ENCODE measurements at places on chromosomes 1 and 21.

DNA sequence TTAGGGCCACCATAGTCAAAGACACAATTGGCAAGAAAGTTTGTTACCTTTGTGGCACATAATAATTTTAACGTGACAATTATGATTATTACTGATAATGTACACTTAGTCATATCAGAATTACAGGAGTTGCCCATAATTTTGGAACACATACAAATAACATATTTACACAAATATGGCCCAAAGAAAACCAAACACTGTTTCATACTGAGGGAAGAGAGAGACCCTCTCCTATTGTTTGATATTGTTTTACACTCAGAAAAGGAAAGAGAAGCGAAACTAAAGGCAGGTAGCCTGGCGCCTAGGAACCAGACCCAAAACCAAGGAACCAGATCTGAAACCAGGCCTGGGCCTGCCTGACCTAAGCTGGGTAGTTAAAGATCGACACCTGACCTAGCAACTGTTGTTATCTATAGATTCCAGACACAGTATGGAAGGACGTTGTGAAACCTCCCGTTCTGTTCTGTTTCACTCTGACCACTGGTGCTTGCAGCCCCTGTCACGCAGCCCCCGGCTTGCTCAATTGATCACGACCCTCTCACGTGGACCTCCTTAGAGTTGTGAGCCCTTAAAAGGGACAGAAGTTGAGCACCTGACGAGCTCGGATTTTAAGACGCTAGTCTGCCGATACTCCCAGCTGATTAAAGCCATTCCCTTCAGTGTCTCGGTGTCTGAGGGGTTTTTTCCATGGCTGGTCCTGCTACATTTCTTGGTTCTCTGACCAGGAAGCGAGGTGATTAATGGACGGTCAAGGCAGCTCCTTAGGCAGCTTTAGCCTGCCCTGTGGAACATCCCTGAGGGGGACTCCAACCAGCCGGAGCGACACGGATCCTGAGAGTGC is 27.9 kb downstream of the C1orf115 start:
- DNase-seq = no peak

- DNase-seq = peak; percentile 86
These were observed 14.5 kb downstream of the PDZK1IP1 start for GRCh38 chr1:47175227-47175934.

- peak; percentile 84 for DNase-seq
These were observed 199.4 kb upstream of the EDN2 start for GRCh38 chr1:41683681-41684500.

DNA sequence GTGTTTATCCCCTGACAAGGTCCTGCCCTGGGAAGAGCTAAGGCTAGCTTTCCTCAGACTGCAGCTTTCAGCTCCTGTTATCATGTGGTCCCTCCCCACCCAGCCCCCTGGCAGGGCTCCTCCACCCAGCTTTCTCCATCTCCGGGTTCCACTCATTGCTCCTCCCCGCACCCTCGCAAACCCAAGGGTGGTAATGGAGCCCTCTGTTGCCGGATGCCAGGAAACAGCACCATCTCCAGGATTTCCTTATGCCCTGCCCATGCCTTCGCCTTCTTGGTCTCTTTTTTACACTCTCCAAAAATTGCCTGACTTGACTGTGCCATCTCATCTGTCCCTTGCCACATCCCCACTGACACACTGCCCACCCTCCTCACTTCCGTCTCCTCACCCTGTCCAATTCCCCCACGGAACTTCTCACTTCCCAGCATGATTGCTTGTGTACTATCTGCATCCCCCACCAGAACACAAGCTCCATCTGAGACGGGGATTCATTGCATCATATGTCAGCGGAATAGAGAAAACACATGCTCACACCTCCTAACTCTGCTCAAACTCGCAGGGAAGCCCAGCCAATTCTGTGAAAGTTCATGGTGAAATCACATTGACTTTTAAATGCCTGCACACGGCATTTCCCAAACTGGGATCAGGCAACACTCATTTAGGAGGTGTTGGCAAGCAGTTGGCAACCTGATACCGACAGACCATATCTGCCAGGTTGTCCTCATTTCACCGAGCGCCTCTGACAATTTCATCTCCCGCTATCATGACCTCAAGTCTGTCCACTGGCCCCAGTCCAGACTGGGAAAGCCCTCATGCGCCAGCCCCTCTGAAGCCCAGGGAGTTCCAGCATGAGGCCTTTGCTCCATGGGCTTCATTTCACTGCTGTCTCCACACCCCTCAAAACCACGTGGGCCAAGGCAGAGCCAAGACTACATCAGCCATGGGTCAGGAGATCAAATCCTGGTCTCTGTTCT is 201.1 kb downstream of the MATN1 start:
- no peak for DNase-seq

GRCh38 chr1:38250356-38250755 is 203.8 kb upstream of the POU3F1 start:
- no peak for DNase-seq

DNA sequence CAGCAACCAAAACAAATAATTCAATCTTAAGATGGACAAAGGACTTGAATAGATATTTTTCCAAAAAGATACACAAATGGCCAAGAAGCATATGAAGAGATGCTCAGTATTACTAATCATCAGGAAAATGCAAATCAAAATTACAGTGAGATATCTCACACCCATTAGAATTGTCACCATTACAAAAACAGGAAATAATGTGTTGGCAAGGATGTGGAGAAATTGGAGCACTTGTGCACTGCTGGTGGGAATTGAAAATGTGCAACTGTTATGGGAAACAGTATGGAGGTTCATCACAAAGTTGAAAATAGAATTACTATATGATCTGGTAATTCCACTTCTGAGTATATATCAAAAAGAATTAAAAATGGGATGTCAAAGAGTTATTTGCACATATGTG is 83.2 kb downstream of the SH3GLB1 start:
- no peak for DNase-seq

DNA sequence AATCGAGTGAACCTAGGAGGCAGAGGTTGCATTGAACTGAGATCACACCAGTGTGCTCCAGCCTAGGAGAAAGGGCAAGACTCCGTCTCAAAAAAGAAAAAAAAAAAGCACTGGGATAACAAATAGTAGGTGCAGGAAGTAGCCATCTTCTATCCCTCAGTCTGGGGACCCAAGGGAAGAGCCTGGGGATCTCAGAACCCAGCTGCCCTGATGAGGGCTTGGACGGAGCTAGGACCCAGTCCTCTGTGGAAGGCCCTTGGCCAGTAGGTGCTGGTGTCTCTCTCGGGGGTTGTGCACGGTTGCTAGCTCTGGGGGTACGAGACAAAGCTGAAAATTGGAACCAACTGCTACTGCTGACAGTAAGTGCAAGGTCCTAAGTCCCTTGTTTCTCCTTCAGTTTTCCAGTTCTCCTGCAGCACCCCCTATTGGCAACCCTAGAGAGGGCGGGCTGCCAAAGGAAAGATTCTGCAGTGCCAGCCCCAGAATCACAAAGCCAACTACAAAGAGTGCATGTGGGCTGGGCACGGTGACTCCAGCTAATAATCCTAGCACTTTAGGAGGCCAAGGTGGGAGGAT is 57.6 kb upstream of the KIF1B start:
- DNase-seq = peak; percentile 81

DNA sequence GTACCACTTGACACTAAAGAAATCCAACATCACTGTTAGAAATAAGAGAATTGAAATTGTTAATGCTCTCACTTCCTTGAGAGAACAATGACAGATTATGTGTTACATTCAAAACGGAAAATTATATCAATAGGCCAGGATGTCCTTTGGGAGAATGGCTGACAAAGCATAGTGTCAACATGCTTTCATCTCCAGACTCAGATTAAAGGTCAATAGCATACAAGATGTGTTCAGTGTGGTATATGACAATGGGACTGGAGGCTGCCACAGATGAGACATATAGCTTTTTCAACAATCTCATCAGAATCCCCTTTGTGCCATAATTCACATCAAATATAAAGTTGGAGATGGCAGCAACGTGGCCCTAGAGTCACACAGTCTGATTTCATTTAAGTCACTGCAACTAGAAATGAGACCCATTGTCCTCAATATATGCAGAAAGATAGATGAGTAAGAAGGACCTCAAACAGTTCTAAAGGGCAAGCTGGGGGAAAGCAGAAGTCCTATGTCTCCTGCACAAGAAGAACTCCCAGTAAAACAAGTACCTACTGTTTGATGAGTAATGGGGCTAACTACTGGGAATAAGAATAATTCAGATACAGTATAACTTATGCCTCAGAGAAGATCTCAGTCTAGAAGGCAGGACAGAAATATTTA is 327.9 kb downstream of the TTLL7 start:
- DNase-seq = no peak

DNA sequence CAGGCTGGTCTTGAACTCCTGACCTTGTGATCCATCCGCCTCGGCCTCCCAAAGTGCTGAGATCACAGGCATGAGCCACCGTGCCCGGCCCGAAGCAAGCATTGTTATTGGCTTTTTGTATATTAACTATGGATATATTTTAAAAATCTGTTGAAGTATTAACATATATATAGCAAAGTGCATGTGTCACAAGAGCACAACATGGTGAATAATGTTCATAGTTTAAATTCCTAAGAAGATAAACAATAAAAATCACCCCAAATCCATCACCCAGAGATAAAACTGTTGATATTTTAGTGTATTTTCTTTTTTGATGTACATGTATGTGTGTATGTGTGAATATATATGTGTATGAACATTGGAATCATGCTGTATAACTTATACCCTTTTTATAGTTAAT is 9.1 kb upstream of the FOXE3 start:
- DNase-seq = no peak

GRCh38 chr1:227911376-227911775 is 36.4 kb downstream of the WNT9A start:
- no peak for DNase-seq

DNA sequence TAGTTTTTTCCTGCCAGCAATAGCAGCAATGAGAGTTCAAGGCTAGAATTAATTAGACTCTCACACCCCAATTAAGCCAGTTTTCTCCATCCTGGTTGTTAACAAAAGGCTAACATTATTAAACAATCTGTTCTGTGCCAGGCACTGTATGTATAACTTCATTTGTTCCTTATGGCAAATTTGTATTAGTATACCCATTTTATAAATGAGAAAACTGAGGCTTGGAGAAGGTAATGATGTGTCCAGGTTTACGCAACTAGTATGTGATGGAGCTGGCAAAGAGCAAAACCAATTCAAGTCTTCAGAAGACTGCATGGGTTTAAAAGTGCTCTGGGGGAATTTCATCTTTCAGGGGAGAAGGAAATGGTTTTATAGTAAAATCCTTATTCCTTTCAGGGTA is 38.3 kb upstream of the SLC9A1 start:
- DNase-seq = no peak

- no peak for DNase-seq
These were observed 28.0 kb downstream of the PTBP2 start for GRCh38 chr1:96749618-96750017.

DNA sequence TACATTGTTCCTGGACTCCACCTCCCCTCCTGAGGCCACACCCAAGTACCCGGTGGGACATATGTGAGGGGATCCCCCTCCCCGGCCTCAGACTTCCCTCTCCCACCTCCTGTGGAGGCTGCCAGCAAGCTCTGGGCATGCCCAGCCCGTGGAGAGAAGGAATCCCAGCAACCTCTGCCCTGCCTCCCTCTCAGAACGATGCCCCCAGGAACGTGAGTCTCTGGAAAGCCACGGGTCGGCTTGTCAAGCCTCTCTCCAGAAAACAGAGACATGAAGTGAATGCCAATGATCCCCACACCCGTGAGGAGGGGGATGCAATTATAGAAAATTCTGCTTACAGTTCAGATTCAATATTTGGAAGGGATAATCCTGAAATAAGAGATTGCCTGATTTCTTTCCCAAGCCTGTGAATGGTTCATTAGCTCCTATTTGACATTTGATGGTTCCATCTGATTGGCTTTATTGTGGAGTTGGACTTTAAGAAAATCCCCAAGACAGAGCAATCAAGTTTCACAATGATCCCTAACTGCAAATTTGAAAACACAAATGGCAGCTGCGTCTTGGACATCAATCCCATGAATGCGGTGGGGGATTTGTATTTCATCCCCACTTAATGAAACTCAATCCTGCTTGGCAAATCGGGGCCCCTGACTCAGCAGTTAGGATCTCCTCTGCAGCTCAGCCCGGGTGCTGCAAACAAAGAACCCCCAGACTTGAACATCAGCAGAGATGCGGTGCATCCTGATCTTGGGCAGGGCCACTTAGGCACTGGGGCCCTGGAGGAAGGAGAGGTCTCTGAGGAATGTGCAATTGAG is 9.1 kb upstream of the GUCA2B start:
- DNase-seq = no peak

GRCh38 chr1:46543761-46544560 is 7.5 kb downstream of the KNCN start:
- DNase-seq = no peak

DNA sequence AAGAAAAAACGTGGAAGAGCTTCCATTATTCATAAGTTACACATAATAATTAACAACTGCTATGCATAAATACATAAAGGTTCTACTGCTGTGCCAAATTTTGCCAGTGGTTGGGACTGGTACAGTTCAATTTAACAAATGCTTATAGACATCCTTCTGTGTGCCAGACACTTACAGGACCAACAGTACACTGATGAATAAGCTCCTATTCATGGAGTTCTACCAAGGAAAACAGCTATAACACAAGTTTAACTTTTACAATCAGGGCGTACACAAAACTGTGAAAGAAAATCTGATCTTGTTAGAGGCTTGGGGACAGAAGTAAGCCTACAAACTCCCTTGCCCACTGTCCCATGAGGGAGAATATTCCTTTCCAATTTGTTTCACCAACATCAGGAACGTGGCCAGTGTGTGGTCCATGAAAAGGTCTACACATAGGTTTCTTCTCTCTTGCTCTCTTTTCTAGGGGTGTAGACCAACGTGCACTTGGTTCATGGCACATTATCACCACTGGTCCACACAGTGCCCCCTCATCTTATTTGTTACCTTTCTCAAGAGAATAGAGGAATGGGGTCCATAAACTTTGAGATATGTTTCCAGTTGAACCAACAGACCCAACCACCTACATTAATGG is 10.1 kb downstream of the NRIP1 start:
- DNase-seq = no peak

DNA sequence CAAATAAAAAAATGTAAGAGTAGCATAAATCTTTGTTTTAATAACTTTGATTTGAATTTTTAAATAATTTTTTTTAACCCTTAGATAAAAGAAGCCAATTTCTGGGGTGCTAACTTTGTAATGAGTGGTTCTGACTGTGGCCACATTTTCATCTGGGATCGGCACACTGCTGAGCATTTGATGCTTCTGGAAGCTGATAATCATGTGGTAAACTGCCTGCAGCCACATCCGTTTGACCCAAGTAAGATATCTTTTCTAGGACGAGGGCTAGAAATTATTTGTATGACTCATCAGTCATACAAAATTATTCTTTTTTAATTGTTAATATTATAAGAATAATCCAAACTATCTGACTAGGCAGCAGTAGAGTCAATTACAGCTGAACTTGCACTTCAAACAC is 71.2 kb downstream of the GPR161 start:
- DNase-seq = no peak

DNA sequence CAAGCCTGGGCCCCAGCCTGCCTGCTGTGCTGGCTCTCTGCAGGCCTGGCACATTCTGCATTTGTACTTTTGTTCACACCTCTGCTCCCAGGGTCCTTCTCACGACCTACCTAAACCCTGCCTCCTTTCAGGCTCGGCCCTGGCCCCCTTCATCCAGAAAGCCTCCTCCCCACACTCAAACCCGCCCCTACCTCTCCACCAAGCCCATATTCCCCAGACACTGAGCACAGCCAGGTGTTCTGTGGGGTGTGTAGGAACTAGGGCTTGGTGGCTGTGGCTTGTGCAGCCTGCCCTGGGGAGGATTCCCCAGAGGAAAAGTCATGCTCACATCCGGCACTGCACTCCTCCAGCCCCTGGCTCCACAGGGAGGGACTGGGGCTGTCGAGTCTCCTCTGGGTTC is 8.2 kb upstream of the MIXL1 start:
- DNase-seq = no peak
